ENCODE measurements at places on chromosomes 7 and 10.

DNA sequence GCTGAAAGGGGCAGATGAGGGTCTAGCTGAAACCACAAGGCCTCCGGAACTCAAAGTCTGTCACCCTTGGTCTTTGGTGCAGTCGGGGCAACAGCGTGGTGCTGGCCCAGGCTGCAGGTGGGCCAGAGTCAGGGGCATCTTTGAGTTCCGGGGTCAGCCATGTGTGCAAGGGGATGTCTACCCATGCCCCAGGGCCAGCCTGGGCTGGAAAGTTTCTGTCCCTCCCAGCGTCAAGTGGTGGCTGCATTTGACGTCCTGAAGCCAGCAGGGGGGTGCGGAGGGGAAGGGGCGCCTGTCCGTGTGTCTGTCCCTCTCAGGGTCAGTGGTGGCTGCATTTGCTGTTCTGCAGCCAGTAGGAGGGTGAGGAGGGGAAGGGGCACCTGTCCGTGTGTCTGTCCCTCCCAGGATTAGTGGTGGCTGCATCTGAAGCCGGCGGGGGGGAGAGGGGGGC, 638 bp downstream of the BRAT1 start:
- DNase-seq: no peak

DNA sequence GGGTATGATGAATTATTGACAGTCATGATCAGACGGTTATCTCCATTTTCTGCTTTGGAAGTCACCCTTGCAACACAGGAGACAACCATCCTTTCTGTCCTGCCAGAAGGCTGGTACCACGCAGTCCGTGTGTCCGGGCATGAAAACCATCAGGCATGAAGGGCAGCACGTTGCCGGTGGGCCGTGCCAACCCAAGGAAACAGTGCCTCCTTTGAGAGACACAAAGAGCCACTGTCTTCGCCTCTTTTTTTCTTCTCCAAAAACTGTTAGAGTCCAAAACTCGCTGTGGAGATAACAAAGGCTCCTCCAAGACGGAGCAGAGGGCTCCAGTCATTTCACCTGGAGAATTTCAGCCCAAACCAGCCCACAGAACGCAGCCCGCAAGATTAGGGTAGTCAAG, 60.4 kb upstream of the ARHGAP21 start:
- DNase-seq: no peak

DNA sequence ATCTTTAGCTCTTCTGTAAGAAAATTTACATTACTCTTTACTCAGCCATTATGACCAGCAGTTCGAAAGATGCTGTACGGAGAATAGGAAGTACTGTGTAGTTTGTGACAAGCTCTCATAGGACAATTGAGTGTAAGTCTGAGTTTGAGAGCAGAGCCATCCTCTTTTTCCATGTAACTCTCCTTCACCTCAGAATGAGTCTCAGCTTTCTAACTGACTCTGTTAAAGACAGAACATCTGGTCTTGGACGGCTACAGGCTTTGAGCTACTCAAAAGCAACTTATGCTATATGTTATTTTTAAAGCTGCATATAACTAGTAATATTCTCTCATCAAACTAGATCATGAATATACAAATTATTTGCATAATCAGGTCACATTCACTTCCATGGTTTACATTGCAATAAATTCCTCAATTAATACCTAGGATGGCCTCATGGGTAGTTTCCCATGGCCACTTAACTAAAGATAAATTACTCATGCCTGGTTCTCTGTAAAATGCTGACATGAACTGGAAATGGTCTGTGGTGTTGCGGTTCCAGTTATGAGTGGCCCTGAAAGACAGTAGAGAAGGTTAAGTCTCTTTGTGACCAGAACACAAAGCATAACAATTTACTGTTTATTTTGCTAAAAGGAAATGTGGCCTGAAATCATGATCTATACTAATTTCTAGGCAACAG, 358.7 kb downstream of the PHF14 start:
- DNase-seq: no peak

DNA sequence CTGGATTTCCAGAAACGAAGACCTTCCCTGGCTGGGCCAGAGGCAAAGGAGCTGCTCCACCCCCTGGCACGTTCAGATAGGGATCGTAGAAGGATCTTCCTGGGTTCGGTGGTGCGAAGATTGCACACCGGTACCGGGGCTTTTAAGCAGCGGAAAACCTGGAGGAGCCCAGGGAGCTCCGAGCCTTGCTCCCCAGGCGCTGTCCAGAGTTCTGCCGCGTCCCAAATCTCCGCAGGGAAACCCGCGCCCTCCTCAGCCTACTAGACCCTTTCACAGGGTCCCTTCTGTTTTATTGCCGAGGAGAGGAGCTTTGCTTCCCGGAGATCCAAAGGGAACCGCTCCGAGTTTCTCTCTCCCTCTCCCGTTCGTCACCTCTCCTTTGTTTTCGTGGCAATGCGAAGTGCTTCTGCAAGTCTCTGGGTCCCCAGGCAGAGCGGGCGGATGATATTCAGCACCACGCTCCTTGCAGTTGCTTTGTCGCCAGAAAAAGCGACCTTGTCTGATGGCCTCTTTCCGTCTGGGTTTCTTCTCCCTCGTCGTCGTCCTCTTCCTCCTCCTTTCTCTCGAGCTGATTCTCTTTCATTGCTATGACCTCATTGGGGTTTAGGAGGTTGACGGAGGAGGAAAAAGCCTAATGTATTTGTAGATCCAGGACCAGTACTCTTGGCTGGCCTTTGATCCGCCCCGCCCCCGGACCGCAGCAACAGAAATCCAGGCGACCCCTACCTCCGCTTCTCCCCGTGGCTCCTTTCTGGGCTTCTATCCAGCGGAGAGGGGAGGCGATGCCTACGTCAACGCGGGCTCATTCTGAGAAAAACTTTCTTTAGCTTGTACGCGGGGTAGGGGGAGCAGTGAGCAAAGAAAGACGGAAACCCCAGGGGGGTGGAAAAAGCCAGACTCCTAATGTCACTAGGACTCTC, at the start of gene TMEM196:
TMEM196 (minus strand) TSS at position 777 of the 920 bp plus-strand sequence. CDS start 921 bp downstream, outside the sequence.
- no peak for DNase-seq

GRCh38 chr10:2037246-2037645, 299.9 kb upstream of the ADARB2 start:
- DNase-seq: no peak

- no peak for DNase-seq
Measured at GRCh38 chr7:148625342-148625741, 34.8 kb downstream of the C7orf33 start.

DNA sequence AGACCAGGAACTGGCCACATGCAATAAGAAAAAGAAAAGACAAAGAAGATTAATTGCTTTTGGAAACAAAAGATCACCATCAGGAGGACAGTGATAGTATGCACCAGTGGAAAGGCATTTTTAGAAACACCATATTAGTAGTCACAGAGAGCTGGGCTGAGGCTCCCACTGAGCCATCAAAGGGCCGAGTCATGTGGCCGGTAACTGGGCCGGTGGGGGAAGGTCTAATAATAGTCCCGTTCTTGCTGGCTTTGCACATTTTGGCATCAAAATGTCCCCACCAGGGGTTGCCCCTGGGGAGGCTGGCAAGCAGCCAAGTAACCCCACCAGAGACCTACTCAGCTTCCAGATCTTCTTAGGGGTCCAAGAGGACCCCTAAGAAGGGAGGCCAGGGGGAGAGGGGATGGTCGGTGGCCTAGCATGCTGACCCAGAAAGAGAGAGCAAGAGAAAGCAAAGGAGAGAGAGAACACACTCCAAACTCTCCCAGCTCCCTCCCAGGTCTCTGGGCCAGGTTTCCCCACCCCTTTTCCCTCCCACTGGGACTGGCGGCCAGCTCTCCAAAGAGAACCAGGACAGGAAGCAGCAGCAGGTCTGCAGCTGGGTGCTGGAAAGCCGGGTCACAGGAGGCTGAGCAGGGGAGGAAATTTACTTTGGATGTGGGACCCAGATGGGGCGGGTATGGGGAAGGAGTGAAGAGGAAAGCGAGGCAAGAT, 70.2 kb upstream of the FGFR2 start:
- DNase-seq: no peak

DNA sequence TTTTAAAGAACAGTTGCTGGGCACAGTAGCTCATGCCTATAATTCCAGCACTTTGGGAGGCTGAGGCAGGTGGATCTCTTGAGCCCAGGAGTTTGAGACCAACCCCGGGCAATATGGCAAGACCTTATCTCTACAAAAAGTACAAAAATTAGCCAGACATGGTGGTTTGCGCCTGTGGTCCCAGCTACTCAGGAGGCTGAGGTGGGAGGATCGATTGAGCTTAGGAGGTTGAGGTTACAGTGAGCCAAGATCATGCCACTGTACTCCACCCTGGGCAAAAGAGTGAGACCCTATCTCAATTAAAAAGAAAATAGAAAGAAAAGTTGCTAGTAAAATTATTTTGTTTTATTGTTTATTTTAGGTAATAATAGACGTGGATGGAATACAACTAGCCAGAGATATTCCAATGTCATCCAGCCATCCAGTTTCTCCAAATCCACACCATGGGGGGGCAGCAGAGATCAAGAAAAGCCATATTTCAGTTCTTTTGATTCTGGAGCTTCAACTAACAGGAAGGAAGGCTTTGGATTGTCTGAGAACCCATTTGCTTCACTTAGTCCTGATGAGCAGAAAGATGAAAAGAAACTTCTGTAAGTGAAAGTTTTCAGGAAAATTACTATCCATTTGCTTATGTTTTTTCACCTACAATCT, 3.0 kb downstream of the NUP42 start:
- no peak for DNase-seq

GRCh38 chr10:125159932-125160855, at the start of gene CTBP2:
CTBP2 (minus strand) TSS chr10:125160563.
- no peak for DNase-seq

GRCh38 chr7:64557601-64558322, 5.1 kb downstream of the ZNF680 start:
- no peak for DNase-seq

- DNase-seq: peak; percentile 11
Measured at GRCh38 chr7:68176974-68177373, 1180.3 kb downstream of the TYW1 start.

GRCh38 chr10:112841549-112841948, 108.5 kb upstream of the TCF7L2 start:
- no peak for DNase-seq

DNA sequence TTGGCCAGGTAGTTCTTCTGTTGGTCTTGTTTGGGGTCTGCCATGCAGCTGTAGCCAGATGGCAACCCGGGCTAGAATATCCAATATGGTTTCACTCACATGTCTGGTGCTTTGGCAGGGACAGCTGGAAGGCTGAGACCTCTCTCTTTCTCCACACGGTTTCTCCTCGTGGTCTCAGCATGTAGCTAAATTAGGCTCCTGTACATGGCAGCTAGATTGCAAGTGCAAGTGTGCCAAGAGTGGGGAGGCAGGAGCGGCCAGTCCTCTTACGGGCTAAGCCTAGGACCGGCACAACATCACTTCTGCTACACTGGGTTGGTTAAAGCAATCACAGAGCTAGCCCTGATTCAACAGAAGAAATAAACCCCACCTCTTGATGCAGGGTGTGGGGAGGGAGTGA, 9.3 kb upstream of the PDE1C start:
- DNase-seq: no peak

DNA sequence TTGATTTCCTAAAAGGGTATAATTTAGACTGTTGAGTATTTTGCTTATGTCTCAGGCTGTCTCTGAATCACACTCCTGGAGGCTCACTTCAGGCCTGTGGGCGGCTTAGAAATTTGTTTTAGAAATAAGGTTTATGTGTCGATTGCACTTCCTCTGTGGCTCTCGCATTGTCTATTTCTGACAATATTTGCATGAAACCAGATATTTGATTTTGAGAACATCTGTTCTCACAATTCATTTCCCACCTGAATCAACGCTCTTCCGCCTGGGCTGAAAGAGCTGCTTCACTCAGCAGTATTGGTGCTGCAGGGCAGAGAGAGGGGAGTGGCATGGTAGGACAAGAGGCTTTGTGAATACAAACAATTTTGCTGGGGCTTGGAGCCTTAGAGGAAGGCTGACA, 262.0 kb downstream of the ADRA2A start:
- no peak for DNase-seq

DNA sequence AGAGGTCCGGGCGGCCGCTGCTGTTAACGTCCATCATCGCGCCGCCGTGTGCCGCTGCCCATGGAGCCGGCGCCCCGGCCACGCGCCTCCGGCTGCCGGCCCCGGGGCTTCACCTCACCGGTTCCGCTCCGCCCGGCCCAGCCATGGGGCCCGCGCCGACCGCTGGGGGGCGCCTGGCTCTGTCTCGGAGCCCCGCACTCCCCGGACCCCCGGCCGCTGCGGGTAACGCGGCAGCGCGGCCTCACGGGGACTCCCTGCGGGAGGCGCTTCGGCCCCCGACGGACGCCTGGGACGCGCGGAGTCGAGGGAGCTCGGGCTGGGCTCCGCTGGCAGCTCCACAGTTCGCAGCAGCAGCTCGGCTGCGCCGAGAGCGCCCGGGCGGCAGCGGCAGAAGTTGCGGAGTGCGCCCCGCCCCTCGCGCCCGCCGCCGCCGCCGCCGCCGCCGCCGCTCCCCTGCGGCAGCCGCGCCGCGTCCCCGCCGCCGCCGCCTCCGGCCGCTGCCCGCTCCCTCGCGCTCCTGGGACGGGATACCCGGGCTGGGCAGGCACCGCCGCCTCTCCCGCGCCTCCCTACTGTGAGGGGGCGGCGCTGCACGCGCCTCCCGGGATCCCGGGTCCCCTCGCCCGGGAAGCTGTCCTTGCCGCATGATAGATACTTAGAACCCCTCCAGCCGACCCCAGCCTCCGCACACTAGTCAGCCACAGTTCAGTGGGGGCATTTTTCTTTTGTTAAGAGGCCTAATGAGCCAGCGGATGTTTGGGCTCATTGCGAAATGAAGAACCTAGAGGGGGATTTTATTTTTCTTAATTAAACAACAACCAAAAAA, at the start of gene HTR7:
HTR7 (minus strand) TSS at position 405 of the 826 bp plus-strand sequence; CDS start at position 37, 368 bp downstream.
- no peak for DNase-seq

DNA sequence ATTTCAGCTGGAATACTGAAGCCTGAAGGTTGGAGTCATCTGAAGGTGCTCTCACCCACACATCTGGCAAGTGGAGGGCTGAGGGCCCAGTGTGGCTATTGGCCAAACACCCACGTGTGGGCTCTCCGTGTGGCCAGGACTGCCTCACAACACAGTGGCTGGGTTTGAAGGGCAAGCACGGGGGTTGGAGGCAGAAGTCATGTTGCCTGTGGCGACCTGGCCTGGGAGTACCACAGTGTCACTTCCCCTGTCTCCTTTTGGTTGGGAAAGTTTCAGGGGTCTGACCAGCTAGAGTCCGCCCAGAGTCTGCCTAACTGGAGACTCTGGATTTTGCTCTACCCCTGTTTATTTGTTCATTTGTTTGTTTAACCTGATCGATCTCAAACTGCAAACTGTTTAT, 169.5 kb downstream of the DNAJB6 start:
- no peak for DNase-seq

DNA sequence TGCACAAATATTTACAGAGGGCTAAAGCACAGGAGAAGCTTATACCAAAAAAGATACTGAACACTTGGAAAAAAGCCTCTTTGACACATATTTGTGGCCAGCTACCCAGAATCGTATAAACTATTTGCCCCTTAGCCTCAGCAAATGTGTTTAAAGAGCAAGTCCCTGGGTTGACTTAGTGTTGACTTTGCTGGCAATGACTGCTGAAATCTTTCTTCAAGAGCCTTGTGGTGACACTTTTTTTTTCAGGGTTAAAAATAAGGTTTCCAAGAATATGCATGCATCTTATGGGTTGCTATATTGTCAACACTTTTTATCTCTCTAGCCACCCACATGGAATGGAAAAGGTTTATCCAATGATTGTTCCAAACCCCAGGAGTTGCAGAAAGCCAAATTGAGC, 14.9 kb upstream of the PLEKHS1 start:
- DNase-seq: no peak

GRCh38 chr10:102090772-102091171, 25.6 kb downstream of the HPS6 start:
- no peak for DNase-seq

- no peak for DNase-seq
Measured at GRCh38 chr10:97279121-97279815, 13.2 kb downstream of the ARHGAP19 start.

Measured in AG09309 (cell line).